Osteocyte (in vitro differentiated cells): ENCODE measurements at places on chromosomes 5 and 9. TPM values are rescaled to one million over a fixed set of nuclear protein-coding genes. Genes with fewer than 3 reads are reported as not detected.

C5orf46 gene
- not detected in 2 replicates for total RNA-seq

IL4 gene
- total RNA-seq = not detected in 2 replicates

MUSK gene
- total RNA-seq = not detected in 2 replicates

AHRR gene
- 54.9 and 55.8 TPM in 2 replicates for total RNA-seq

DNA sequence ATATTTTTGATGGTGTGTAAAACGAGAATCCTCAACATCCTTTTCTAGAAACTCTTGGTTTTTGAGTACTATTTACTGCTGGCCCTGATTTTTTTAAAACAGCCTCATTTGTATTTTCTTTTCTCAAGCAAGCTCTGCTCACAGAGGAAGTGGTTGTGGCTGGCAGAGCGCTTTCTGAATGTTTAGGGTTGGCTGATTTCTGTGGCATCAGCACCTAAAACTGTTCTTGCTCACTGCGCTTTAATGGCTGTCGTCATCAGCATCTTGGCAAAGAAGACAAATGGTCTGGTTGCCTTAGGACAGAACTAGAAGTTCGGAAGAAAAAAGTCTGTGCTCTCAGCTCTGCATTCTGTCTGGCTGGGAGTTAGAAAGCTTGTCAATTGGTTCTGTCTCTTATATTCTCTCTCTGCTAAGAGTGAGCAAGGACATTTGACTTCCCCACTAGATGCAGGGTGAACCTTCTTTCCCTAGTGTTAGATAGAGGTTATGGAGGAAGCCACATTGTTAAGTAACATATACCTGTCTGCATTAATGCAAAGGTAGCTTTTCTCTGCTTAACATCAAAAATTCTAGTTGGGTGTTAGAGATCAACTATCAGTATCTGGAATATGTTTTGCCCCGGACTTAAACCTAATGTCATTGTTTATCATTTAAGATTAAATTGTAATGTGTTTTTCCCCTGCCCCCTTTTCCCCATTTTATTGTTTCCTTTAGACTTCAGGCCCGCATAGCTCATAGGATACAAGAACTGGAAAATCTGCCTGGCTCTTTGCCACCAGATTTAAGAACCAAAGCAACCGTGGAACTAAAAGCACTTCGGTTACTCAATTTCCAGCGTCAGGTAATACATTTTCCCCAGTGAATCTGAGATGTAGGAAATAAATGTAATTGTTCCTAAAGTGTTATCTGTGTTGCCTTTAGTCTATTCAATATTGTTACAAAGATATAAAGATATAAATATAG lies 39.0 kb downstream of the SMARCA2 start:
- no peak for DNase-seq

GRCh38 chr5:65271906-65272305 lies 209.8 kb downstream of the ADAMTS6 start:
- no peak for DNase-seq

- no peak for DNase-seq
Measured at GRCh38 chr9:109843641-109844040, 63.6 kb downstream of the PALM2AKAP2 start.

DNA sequence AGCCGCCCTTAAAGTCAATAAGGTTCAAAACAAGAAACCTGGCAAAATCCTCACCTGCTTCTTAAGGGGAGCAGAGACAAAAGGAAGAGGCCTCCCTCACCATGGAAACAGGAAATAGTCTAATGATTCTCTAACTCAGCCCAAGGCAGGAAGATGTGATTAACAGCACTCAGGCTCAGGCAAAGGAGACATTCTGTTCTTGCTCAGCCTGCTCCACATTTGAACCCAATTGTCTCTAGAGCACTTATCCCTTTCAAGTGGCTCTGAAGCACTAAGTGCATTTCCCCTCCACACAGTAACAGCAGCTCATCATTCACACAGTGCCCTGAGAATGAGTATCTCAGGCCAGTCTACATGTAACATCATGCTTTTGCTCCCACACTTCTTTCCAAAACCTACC lies 72.3 kb downstream of the NIPSNAP3B start:
- DNase-seq = no peak

- no peak for DNase-seq
Measured at GRCh38 chr9:72200452-72200851, 51.2 kb downstream of the GDA start.

DNA sequence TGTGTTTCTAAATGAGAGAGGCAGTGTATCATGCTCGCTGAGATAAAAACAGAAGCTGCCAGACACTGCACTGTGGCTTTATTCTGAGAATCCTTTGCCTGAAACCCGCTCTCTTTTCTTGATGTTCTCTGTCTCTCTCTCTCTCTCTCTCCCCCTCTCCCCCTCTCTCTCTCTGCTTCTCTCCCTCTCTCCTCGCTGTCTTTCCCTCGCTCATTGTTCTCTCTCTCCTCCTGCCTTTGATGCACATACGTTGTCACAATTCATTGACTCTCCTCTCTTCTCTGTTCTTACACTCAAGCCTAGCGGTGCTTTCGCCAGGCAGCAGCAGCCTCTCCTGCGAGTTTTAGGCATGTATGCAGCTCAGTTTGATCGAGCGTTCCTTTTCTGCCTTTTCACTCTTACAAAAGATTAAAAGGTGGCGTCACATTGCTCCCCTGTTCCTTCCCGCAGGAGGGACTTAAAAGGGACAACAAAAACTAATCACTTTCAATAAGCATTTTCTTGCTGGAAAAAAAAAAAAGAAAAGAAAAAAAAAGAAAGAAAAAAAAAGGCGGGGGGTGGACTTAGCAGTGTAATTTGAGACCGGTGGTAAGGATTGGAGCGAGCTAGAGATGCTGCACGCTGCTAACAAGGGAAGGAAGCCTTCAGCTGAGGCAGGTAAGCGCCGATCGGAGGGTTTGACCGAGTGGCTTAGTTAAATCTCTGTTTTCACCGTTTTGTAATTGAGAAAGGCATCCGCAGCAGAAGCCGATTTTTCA lies 717.9 kb upstream of the WWC1 start:
- no peak for DNase-seq

GRCh38 chr9:133979273-133979920 lies 12.7 kb downstream of the VAV2 start:
- DNase-seq = no peak

GRCh38 chr9:114069476-114070187 lies 8.5 kb downstream of the AMBP start:
- no peak for DNase-seq

DNA sequence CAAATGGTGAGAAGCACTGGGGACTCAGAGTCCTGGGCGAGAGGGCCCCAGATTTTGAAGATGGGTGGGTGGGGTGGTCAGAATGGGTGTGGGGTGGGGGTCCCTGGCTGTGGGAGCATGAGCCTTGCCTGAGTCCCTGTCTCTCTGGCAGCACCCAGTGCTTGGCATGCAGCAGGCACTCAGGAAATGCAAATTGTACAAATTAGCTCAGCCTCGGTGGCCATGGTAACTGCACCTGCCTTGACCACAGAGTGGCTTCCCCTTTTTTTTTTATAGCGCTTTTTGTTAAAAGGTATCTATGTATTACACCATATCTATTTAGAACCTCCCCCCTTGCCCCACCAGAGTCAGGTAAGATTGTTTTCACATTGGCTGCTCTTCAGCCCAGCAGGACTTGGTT lies 19.2 kb upstream of the PITX1 start:
- DNase-seq = no peak
